ENCODE measurements at places on chromosomes 6 and 20.

DNA sequence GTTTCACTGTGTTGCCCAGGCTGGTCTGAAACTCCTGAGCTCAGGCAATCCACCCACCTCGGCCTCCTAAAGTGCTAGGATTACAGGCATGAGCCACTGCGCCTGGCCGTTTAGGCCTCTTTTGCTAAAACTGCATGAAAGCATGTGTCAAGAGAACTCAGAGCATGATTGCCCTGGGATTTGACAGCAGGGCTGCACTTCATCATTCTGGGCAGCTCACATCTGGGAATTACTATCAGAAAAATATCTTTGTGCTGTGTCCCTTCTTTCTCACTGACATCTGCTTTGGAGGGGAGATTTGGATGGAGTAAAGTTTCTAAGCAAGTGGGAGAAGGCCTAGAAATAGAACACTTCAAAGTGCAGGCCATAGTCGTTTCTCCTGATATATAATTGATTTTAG, 59.6 kb upstream of the EIF2S2 start:
- no peaks in the 10 kb centered on the region for H3K27me3 ChIP-seq
- H3K36me3 ChIP-seq = no peaks in the 10 kb centered on the region
- no peaks in the 10 kb centered on the region for H3K4me1 ChIP-seq
- no peak for DNase-seq

DNA sequence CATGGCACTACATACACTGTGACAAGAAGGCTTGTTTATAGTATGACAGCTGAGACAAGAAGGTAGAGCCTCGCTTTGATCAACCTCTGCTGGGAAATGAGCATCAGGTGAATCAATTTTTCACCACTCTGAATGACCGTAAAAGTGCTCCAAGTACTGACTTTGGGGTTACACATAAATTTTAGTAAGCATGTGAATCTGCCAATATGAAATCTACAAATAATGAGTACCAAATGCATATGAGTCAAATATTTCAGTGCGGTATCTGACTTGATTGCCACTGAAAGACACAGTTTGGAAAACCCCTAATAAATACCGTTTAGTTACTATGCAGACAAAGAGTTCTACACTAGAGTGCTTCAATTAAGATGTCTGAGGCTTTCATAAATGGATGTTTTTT, 77.8 kb downstream of the ATG5 start:
- H3K27ac ChIP-seq = no peak overlapping the region
- no peaks in the 10 kb centered on the region for H3K36me3 ChIP-seq
- no peaks in the 10 kb centered on the region for H3K4me1 ChIP-seq
- H3K27me3 ChIP-seq = no peaks in the 10 kb centered on the region
- no peak overlapping the region for H3K4me3 ChIP-seq
- no peak for DNase-seq

DNA sequence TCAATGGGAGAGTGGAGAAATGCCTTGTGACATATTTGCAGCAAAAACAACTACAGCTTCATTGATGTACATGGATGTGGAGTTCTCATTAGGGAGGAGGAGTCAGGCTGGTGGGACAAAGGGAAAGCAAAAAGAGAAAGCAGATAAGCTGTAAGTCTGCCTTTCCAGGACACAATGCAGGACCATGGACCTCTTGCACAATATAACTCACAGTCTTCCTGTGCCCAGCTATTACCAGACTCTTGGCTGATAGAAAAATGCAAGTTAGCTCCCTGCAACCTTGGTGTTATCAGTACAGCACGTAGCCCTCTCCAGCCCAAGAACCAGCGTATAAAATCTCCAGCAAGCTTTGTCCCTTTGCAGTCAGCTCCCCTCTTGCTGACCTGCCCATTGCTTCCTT, 232.3 kb downstream of the NFATC2 start:
- no peak overlapping the region for H3K27ac ChIP-seq
- H3K27me3 ChIP-seq = no peaks in the 10 kb centered on the region
- peaks cover 6% of the 10 kb centered on the region for H3K4me1 ChIP-seq
- DNase-seq = no peak
- no peaks in the 10 kb centered on the region for H3K36me3 ChIP-seq

- no peaks in the 10 kb centered on the region for H3K36me3 ChIP-seq
- peaks cover 27% of the 10 kb centered on the region for H3K4me1 ChIP-seq
- no peak overlapping the region for H3K4me3 ChIP-seq
- H3K27me3 ChIP-seq = no peaks in the 10 kb centered on the region
- peak overlapping the region; percentile 65 for H3K27ac ChIP-seq
Measured at GRCh38 chr6:3796719-3797041, 45.2 kb upstream of the PXDC1 start.

GRCh38 chr6:135811170-135811569, 40.3 kb upstream of the PDE7B start:
- no peaks in the 10 kb centered on the region for H3K36me3 ChIP-seq
- no peaks in the 10 kb centered on the region for H3K4me1 ChIP-seq
- H3K27me3 ChIP-seq = no peaks in the 10 kb centered on the region
- H3K4me3 ChIP-seq = no peak overlapping the region
- DNase-seq = no peak

- no peak overlapping the region for H3K27ac ChIP-seq
- no peaks in the 10 kb centered on the region for H3K36me3 ChIP-seq
- H3K27me3 ChIP-seq = no peaks in the 10 kb centered on the region
- H3K4me1 ChIP-seq = no peaks in the 10 kb centered on the region
- H3K4me3 ChIP-seq = no peak overlapping the region
Measured at GRCh38 chr20:42701948-42702347, 487.8 kb downstream of the PTPRT start.

DNA sequence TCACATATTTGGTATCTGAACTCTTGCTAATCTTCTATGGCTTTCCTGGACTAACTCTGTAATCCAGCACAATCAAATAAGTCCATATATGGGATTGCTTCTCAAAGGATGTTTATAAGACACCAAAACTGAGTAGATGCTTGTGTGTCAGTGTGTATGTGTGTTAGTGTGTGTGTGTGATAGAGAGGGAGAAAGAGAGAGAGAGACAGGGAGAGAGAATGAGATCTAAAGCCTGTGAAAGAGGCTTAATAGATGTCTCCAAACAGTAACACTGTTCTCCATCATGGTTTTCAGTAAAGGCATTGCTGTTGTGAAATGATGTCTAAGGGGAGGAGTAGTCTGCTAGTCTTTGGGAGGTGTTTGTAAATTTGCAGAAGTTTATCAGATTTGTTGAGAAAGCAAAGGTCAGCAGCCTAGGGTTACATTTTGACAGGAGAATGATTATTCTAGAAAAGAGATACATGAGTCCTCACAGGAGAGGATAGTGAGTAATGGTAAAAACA, 73.9 kb upstream of the MLIP start:
- no peak overlapping the region for H3K27ac ChIP-seq
- no peaks in the 10 kb centered on the region for H3K4me1 ChIP-seq
- no peak for DNase-seq
- H3K4me3 ChIP-seq = no peak overlapping the region
- H3K27me3 ChIP-seq = no peaks in the 10 kb centered on the region

- DNase-seq = no peak
- H3K27ac ChIP-seq = no peak overlapping the region
- H3K27me3 ChIP-seq = no peaks in the 10 kb centered on the region
- no peaks in the 10 kb centered on the region for H3K36me3 ChIP-seq
Measured at GRCh38 chr6:120378582-120379220, 955.6 kb downstream of the TBC1D32 start.

DNA sequence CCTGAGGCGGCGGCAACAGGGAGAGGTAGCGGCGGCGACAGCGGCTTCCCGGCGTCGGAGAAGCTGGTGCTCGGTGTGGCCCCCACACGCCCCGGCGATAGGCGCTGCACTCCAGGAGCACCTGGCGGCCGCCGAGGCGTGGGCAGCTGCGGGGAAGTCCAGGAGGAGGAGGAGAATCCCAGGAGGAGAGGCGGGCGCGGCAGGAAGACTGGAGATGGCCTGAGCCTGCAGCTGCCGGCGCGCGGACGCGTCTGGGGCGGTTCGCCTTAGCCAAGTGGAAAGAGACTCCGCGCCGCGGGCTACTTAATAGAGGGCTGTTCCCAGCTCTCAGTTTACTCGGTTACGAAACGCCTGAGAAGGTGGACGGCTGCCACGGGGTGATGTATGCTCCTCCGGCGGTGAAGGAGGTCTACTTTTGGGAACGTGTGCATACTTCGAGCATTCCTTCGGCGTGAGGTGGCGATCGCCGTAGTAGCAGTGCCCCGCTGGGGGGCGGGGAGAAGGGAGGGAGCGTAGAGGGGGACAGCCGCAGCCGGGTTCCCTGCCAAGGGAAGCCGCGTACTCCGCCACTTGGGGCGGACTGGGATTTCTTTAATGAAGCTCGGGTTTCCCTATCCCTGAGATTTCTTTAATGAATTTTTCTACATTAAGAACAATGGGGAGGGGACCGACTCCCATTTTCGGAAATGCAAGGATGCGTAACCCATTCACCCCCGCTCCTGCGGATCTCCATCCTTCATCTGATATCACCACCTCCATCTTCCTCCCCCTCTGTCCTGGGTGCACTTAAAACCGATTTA, at the start of gene COL12A1:
Gene COL12A1, minus strand, starts transcription at position 278 of the 800 bp plus-strand sequence. CDS start 3,261 bp downstream, outside the sequence.
- no peaks in the 10 kb centered on the region for H3K36me3 ChIP-seq
- H3K4me3 ChIP-seq = peak within 1 kb of the TSS; percentile 56
- H3K27me3 ChIP-seq = peaks cover 43% of the 10 kb centered on the region
- peak within 1 kb of the TSS; percentile 68 for H3K27ac ChIP-seq
- DNase-seq = peak; percentile 94

- H3K4me1 ChIP-seq = peaks cover 13% of the 10 kb centered on the region
- no peak for DNase-seq
- H3K4me3 ChIP-seq = peak overlapping the region; percentile 59
- peak overlapping the region; percentile 66 for H3K27ac ChIP-seq
Measured at GRCh38 chr6:12956991-12957320, 240.4 kb downstream of the PHACTR1 start.

- no peak overlapping the region for H3K4me3 ChIP-seq
- H3K27me3 ChIP-seq = no peaks in the 10 kb centered on the region
- no peak for DNase-seq
- H3K36me3 ChIP-seq = no peaks in the 10 kb centered on the region
- no peak overlapping the region for H3K27ac ChIP-seq
Measured at GRCh38 chr20:43938017-43938655, 23.5 kb downstream of the TOX2 start.

DNA sequence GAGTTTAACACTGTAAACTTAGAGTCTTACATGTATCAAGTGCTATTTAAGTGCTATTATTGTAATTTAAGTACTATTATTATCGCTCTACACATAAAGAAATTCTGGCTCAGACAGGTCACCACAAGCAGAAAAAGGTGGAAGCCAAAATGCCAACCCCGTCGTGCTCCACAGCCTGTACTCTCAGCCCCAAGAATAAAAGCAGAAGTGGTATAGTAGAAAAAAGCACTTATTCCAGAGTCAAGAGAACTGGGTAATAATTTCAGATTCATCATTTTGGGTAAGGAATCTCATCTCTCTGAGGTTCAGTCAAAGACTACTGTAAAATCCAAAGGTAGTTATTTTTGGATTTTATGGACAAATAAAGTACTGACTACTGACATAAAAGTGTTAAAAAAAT, 943 bp downstream of the ZUP1 start:
- H3K36me3 ChIP-seq = no peaks in the 10 kb centered on the region
- DNase-seq = no peak
- no peak overlapping the region for H3K27ac ChIP-seq
- H3K27me3 ChIP-seq = no peaks in the 10 kb centered on the region

- H3K36me3 ChIP-seq = no peaks in the 10 kb centered on the region
- no peak overlapping the region for H3K4me3 ChIP-seq
- H3K4me1 ChIP-seq = no peaks in the 10 kb centered on the region
- no peak for DNase-seq
Measured at GRCh38 chr20:8547035-8547650, 415.1 kb downstream of the PLCB1 start.
